ENCODE measurements at places on chromosomes 1 and 21.

- DNase-seq, result no peak
Measured at GRCh38 chr1:226199971-226200370, 13.4 kb upstream of the ACBD3 start.

DNA sequence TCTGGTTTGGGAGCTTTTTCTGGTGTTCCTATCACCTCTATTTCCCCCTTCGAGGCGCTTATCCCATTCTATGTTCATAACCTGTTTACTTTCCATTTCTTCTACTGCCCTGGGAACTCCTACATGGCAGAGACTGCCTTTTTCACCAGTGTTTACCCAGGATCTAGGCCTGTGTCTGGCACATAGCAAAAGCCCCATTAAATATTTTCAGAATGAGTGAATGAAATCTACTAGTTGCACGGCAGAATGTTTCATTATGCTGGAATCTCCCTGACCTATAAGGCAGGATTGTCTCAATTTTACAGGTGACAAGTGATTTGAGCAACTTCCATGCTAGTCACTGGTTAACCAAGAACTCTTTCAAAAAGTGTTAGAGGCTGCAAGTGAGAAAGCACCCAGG lies 70.1 kb downstream of the PGM1 start:
- no peak for DNase-seq

DNA sequence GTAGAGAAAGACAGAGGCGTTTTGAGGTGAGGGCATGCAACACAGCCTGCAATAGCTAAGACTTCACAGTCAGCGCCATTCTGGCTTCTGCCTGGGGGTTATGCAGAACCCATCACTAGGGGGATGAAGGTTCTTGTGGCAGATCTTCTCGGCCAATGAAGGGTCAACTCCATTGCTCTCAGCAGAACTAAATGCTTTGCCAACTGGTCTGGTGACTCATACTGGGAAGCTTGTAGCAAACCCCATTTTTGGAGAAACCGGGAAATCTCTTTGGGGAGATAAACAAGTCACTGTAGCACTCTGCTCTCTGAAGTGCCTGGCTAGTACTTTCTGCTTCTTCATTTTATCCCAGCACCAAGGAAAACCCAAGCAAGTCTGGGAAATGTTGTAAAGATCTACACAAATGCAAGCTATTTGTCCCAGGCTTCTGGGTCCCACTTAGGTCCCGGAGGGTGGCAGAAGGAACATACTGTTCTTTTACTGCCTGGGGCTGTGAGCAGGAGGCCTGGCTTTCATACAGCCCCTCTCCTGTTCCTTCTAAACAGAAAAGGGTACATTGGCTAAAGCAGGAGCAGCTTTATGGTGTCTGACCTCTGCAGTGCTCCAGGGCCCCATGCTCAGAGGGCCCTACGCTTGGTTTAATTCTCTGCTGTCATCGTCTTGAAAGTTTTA lies 28.8 kb downstream of the SHISA4 start:
- peak; percentile 26 for DNase-seq

GRCh38 chr1:221141606-221142285 lies 262.5 kb downstream of the HLX start:
- DNase-seq, result no peak

- DNase-seq, result no peak
Measured at GRCh38 chr1:2556678-2557481, 709 bp downstream of the TNFRSF14 start.

- DNase-seq, result no peak
Measured at GRCh38 chr1:170339534-170339933, 192.4 kb upstream of the GORAB start.

DNA sequence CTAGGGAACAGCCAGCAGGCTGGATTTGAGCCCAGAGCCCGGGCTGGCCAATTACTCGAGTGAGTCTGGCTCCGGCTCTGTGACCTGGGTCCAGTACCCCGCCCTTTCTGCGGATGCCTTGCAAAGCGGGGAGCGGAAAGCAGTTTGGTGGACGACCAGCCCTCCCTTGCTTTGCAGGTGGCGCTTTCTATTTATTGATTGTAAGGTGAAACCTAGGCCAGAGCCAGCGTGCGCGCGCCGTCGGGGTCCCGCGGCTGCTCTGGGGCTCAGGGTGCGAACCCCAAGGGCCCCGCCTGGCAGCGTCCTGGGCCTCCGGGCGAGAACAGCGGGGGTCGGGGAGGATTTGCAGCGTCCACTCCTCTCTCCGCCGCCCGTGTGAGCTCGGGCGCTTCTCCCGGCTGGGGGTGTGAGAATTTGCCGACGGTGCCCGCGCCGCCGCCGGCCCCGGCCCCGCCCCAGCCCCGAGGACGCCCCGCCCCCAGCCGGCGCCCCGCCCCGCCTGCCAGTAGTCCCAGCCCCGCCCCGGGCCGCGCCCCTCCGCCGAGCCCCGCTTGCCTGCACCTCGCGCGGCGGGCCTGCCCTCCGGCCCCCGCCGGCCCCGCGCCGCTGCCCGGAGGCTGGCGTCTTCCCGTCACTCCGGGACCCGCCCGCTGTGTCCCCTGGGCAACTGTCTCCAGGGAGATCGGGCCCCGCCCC lies 37.6 kb downstream of the PIK3CD start:
- DNase-seq, result peak; percentile 28

DNA sequence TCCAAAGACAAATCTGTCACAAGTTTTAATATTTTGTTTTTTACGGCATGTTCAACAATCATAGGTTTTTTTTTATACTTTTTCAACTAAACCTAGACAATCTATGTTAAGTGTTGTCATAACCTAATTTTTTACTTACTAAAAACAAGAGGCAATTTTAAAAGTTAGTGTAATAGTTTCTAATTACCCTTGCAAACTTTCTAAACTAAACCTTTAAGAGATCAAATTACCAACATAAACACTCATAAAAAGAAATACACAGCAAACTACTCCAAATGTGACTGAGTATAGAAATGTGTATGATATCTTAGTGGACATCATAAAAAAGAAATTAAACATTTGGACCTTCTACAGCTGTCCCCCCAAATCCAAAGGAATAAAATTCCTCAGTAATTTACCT lies 10.0 kb downstream of the ZNF281 start:
- DNase-seq, result no peak

DNA sequence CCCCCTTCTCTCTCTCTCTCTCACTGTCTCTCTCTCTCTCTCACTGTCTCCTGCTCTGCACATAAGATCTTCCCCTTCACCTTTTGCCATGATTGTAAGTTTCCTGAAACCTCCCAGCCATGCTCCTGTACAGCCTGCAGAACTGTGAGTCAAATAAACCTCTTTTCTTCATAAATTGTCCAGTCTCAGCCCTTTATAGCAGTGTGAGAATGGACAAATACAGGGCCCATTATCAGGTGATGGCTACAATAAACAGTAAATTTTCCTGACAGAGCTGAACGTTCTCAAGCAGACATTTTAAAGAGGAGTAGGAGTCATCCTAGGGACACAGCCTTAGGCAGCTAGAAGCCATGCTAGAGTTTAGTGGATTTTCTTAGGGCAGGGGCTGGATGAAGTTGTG lies 1679.7 kb upstream of the B3GALT2 start:
- DNase-seq, result no peak

- DNase-seq, result no peak
Measured at GRCh38 chr21:38401191-38401926, 96.9 kb downstream of the ERG start.

- DNase-seq, result peak; percentile 1
Measured at GRCh38 chr21:26977746-26978145, 10.9 kb upstream of the ADAMTS5 start.

DNA sequence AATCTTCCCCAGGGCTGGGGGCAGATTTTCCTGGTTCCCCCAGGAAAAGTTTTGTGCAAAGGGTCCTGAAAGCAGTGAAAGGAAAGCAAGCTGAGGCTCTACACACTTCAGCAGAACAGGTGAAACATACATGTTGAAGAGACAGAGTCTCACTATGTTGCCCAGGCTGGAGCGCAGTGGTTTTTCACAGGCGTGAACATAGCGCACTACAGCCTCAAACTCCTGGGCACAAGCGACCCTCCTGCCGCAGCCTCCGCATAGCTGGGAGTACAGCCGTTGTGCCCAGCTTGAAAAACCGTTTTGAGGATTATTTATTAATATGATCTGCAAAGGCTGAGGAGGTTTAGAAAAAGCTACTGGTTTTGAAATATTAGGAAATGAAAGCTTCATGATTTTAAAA lies 11.8 kb downstream of the PRDM15 start:
- DNase-seq, result no peak

DNA sequence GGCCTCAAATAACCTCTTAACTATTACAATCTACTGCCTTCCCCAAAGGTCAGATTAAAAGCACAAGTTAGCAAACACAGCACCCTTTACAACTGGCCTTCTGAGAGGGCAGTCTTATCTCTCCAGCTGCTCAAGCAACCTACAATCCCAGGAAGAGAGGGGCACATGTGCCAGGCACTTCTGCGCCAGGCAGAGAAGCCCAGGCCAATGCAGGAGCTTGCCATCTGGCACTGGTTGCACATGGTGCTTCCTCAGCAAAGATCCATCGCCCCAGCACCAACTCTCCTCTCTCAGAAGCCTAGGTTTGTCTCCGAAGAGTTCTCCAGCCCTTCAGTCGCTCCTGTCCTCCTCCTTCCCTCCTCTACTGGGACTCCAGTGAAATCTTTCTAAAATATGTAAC lies 2.5 kb downstream of the STK40 start:
- no peak for DNase-seq

- DNase-seq, result no peak
Measured at GRCh38 chr1:81414488-81415015, 386.2 kb upstream of the ADGRL2 start.

DNA sequence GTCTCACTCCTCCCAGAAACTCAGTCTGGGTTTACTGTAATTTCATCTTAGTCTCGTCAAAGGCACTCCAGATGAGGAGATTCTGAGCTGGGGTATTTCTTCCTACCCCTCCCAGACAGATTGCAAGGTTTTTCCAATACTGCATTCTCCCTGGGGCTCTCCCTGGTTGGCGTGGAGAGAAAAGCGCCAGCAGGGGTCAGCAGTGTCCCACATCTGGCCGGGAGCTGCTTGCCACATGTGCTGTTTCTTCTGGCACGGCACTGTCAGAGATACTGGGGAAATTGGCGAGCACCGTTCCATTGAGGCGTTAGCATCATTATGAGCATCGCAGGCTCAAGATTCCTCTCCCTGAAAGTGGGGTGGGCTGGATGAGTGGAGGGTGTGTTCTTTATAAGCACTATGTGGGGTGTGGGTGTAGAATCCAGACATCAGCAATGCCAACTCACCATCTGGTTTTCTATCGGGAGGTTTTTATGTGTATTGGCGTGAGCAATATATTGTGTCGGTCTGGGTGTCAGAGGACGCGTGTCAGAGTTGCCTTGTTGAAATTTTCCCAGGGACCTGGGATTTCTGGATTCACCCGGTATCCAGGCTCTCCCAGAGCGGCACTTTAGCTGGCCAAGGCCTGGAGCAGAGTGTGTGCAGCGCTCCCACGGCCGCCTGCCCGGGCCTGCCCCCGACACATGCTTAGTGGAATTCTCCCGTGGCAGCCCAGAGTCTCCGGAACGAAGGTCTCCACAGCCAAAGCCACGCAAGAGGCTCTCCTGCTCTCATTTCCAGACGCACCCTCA lies 8.0 kb upstream of the NAV1 start:
- DNase-seq, result peak; percentile 59

DNA sequence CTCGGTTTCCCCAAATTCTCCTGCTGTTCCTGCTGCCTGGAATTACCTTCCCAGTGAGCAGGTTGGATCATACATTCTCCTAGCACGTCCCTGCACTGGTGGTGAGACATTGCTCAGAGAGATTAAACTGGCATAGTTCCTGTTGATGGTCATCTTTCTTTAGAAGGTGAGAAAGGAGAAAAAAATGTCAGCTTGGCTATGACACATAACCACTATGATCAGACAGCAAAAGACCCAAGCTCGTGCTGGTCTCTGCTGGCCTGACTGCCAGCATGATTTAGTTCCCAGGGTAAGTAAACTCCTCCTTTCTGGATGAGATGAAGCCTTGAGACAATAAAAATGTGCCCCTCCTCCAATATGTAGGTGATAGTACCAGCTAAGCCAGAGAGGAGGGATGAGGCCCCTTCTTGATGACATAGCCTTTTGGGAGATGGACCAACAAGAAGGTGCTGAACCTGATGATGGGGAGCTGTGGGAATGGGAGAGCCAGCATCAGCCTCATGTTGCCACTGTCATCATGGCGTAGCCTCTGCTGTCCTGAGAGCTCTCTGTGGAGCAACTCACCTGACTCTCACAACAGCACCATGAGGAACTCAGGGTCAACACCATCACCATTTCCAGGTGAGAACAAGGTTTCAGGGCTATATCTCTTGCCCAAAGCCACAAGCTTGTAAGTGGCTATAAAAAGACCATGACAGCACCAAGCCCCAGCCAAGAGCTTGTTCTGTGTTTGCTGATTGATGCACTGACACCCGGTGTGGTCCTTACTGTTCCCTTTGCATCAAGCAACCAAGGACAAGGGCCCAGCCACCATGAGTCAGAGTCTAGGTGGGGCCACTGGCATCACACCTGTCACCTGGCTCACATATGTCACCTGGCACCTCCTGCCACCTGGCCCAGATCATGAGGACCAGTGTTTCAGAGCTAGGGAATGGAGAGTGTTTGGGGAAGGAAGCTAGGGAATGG lies 200.0 kb downstream of the MATN1 start:
- DNase-seq, result no peak

DNA sequence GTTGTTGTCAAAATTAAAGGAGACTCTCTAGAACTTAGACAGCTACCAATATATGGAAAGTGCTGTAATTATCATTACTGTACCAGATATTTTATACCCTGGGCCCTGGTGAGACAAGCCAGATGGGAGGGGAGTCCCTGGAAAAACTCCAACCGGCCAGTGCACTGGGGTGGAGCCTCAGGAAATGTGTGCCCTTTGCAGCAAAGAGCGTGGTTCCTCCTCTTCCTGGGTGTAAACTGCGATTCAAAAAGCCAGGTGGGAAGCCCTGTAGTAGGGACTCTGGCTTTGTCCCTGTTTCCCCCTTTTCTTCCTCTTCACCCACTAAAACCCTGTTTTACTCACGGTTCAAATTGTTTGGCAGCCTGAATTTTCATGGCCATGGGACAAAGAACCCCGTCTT lies 812.3 kb downstream of the PLA2G4A start:
- no peak for DNase-seq

DNA sequence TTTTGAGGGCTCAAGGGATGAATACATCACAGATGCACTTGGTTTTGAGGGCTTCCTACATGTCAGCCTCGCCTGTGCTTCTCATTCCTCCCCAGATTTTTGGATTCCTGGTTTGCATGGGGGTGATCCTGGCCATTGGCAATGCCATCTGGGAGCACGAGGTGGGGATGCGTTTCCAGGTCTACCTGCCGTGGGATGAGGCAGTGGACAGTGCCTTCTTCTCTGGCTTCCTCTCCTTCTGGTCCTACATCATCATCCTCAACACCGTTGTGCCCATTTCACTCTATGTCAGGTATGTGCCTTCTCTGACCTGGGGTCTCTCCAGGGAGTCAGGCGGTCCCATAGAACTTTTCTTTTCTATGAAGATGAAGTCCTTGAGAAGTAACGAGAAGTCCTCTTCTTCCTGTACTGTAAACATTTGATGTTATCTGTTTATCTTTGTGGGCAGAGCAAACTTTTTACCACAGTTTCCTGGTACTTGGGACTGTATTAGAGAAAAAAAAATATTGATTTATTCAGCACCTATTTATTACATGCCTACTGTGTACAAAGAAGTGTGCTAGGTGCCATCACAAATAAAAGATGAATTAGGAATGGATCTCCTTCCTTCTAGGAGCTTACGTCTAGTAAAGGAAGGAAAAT lies 12.0 kb downstream of the ATP8B2 start:
- no peak for DNase-seq

- DNase-seq, result peak; percentile 5
Measured at GRCh38 chr1:222171005-222171404, 376.9 kb downstream of the HHIPL2 start.
